Aorta (tissue), 5 donors: ENCODE measurements at places on chromosomes 13 and 19. TPM values are rescaled to one million over a fixed set of nuclear protein-coding genes. Genes with fewer than 3 reads are reported as not detected.
A peak's percentile ranks its signal among the peaks of the same experiment; 100 is the strongest.

Gene ZNF546
- total RNA-seq: 10.6 TPM

GRCh38 chr19:49442354-49442753 lies 1.0 kb upstream of the SLC17A7 start:
- no peak overlapping the region for H3K27ac ChIP-seq
- no peaks in the 10 kb centered on the region for H3K4me1 ChIP-seq
- DNase-seq: no peak
- no peaks in the 10 kb centered on the region for H3K36me3 ChIP-seq
- H3K27me3 ChIP-seq: no peaks in the 10 kb centered on the region
- no peak overlapping the region for H3K4me3 ChIP-seq

Gene SLITRK6
- 1.5 TPM for total RNA-seq

DNA sequence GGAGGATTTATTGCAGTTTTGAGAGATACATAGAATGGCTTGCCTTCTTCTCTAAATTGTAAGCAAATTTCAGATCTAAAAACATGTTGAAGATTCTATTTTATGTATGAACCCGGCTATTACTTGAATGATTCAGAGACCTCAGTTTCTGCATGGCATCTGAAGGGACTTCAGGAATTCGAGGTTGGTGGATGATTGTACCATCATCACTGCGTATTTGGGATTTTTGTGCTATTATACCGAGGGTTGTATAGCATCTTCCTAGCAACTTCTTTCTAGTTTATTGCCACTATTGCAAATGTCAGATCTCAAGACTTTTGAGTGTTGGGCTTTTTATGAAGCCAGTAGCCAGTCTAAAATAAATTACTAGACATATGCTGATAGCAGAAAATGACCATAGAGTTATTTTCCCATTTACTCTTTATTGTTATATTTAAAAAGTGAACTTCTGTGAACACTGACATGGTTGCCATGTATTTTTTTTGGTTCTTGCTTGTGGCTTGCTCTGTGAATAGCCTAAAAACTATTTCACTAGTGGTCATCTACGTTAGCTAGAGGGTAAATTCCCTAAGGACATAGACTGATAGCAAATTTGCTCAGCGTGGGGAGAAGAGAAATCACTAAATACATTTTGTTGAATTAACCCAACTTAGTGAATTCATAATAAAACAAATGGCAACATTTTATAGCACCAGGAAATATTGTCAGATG lies 70.6 kb upstream of the KLF12 start:
- no peak overlapping the region for H3K27ac ChIP-seq
- DNase-seq: no peak
- peaks cover 2% of the 10 kb centered on the region for H3K4me1 ChIP-seq
- no peaks in the 10 kb centered on the region for H3K27me3 ChIP-seq
- H3K4me3 ChIP-seq: no peak overlapping the region

Gene ABHD17A
- 64.6 TPM for total RNA-seq

DNA sequence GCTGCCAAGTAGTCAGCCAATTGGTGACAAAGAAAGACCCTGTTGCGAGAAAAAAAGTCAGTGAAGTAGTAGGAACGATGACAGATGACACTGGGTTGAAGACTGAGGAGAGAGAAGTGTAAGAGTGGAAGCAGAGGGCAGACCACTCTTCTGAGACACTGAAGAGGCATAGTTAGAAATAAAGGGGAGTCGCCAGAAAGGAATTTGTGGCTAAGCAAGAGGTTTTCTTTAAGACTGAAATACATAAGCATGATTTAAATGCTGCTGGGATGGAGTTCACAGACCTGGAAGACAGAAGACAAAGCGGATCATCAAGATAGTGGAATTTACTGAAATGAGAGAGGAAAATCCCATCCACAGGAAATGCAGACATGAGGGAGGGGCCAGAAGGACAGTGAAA lies 56.2 kb upstream of the USPL1 start:
- no peaks in the 10 kb centered on the region for H3K27me3 ChIP-seq
- H3K4me1 ChIP-seq: no peaks in the 10 kb centered on the region
- no peak overlapping the region for H3K27ac ChIP-seq
- no peak for DNase-seq

- no peak overlapping the region for H3K4me3 ChIP-seq
- H3K36me3 ChIP-seq: no peaks in the 10 kb centered on the region
- DNase-seq: no peak
Measured at GRCh38 chr19:10986301-10987127, 25.7 kb downstream of the SMARCA4 start.

DNA sequence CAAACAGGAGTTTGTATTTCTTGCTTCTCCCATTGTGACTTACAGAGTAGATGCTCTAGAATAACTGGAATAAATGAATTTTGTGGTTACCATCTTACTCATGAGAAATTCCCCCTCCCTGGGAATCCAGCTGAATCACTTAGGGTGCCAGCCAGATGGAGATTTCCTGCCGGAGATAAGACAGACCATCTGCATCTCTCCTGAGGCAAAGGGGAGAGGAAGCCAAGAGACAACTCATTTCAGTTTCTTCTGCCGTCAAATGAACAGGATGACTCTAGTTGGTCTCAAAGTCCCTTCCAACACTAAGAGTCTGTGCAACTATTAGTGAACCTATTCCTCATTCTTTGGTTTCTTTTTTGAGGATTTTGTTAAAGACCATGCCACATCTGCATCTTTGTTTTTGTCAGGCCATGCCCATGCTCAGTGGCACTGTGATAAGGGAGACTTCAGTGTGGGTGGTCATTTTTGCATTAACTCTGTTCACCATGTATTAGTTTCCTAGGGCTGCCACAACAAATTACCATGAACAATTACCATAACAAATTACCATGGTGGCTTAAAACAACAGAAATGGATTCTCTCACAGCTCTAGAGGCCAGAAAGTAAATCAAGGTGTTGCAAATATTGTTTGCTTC lies 112.8 kb downstream of the NDFIP2 start:
- H3K4me3 ChIP-seq: no peak overlapping the region
- no peak overlapping the region for H3K27ac ChIP-seq
- DNase-seq: no peak

Gene ZIM2
- 0.39 TPM for total RNA-seq

Gene SPC24
- 2.9 TPM for total RNA-seq

Gene IGFL2
- not detected for total RNA-seq

DNA sequence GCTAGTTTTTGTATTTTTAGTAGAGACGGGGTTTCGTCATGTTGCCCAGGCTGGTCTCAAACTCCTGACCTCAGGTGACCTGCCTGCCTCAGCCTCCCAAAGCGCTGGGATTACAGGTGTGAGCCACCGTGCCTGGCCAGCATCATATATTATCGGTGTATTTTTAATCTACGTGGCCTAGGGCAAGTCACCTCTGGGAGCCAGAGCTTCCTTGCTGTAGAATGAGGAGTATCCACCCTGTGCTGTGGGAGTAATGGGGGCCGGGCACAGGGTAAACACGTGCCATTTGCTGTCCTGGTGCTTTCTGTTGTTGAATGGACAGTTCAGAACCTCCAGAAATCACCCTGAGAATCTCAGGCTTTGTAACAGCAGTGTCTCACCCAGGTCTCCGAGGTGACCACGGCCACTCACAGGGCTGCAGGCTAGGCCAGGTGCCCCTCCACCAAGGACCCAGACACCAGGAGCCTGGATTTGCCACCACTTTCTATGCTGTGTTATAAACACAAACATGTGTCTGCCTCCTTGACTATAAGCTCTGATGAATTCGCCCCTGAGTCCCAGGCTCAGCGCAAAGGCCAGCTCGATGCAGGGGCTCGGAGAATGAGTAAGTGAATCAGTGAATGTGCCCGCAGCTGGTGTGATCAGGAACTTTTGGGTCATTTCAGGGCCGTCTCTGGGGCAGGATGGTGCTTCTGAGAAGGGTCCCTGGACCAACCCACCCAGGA lies 22.7 kb downstream of the POP4 start:
- no peaks in the 10 kb centered on the region for H3K36me3 ChIP-seq
- H3K27me3 ChIP-seq: no peaks in the 10 kb centered on the region
- no peaks in the 10 kb centered on the region for H3K4me1 ChIP-seq
- DNase-seq: peak; percentile 51
- no peak overlapping the region for H3K4me3 ChIP-seq
- no peak overlapping the region for H3K27ac ChIP-seq

GRCh38 chr13:68439817-68440216 lies 1209.7 kb upstream of the PCDH9 start:
- no peak overlapping the region for H3K4me3 ChIP-seq
- H3K36me3 ChIP-seq: no peaks in the 10 kb centered on the region
- no peak for DNase-seq

- H3K36me3 ChIP-seq: no peaks in the 10 kb centered on the region
- no peaks in the 10 kb centered on the region for H3K27me3 ChIP-seq
- no peak overlapping the region for H3K27ac ChIP-seq
- H3K4me1 ChIP-seq: no peaks in the 10 kb centered on the region
Measured at GRCh38 chr13:59770451-59770850, 393.3 kb downstream of the DIAPH3 start.

Gene ZNF578
- total RNA-seq: 2.5 TPM

- DNase-seq: peak; percentile 64
- H3K4me3 ChIP-seq: peak overlapping the region; percentile 76
- H3K27ac ChIP-seq: peak overlapping the region; percentile 55
- H3K4me1 ChIP-seq: no peaks in the 10 kb centered on the region
- H3K27me3 ChIP-seq: no peaks in the 10 kb centered on the region
Measured at GRCh38 chr19:11737964-11738745, 591 bp downstream of the ZNF823 start.

DNA sequence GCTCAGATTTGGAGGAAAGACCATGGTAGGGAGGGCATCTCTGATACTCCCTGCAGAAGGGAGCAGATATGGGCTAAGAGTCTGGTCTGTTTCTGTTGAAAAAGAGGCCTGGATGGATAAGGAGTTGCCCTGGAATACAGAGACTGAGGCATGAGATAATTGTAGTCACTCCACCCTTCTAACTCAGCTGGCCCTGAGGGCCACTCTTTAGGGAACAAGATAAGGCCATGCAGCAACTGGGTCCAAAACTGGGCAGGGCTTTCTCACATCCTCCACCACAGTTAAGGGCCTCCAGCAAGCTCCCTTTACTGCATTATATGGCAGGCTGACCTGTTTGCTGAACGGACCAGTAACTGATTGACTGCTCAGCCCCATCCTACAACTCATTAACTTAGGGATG lies 1.3 kb downstream of the ZNF749 start:
- H3K36me3 ChIP-seq: peaks cover 2% of the 10 kb centered on the region
- no peaks in the 10 kb centered on the region for H3K4me1 ChIP-seq
- H3K4me3 ChIP-seq: no peak overlapping the region
- no peaks in the 10 kb centered on the region for H3K27me3 ChIP-seq

Gene MICOS13
- 35.4 TPM for total RNA-seq

DNA sequence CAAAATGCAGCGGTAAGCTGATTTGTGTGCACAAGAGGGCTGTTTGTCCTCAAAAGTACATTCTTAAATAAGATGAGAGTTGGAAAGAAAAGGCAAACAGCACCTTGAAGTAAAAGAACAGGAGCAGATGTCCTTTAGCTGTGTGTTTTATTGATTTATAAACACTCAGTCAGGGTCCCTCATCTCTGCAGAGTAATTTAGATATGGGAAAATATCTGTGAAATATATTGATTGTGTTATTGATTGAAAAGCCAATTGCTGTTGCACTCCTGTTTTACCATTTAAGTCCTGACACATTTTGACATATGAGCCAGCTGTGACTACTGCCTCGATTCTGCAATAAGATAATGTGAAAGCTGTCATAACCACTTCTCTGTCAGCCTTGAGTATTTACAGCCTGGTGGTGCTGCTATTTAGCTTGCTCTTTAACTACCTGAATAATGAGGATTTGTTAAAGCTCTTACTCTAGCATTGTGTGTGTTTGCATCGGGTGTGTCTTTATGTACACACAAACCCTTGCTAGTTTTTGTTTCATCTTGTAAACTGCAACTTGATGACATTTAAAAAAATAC lies 550.1 kb downstream of the DACH1 start:
- no peak overlapping the region for H3K27ac ChIP-seq
- H3K4me3 ChIP-seq: no peak overlapping the region
- no peak for DNase-seq
- no peaks in the 10 kb centered on the region for H3K36me3 ChIP-seq
- no peaks in the 10 kb centered on the region for H3K27me3 ChIP-seq
- no peaks in the 10 kb centered on the region for H3K4me1 ChIP-seq

Gene SEMA6B
- 25.6 TPM for total RNA-seq

DNA sequence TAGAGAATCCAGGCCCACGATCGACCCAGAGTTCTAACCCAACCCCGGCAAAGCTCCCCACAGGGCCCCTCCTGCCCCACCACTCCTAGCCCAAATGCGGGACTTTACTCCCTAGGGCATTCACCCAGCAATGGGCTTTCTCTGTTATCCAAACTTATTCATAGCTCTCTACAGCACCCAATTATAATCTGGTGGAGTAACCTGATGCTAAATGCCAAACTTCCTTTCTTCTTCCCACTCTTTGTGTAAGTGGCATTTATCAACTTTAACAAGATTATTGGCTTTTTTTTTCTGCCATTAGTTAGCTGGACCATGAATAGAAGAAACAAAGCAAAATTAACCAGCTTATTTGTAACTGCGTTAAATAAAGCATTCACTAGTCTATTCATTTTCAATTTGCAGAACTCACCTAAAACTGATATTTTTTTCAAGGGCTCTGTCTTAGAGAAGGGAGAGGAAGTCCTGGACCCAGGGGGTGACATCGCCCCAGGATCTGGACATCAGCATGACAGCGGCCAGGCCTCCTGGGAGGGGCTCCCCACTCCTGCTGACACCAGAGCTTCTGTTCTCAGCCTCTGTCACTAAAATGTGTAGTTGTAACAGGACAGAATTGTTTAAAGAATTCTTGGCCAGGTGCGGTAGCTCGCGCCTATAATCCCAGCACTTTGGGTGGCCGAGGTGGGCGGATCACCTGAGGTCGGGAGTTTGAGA lies 1.5 kb downstream of the FAM124A start:
- H3K27ac ChIP-seq: no peak overlapping the region
- no peaks in the 10 kb centered on the region for H3K36me3 ChIP-seq
- H3K4me3 ChIP-seq: no peak overlapping the region

GRCh38 chr19:32396046-32396652 lies 9.4 kb upstream of the DPY19L3 start:
- H3K4me3 ChIP-seq: no peak overlapping the region
- no peak for DNase-seq
- no peaks in the 10 kb centered on the region for H3K27me3 ChIP-seq
- no peaks in the 10 kb centered on the region for H3K4me1 ChIP-seq
- no peak overlapping the region for H3K27ac ChIP-seq

Gene IZUMO2
- total RNA-seq: not detected

DNA sequence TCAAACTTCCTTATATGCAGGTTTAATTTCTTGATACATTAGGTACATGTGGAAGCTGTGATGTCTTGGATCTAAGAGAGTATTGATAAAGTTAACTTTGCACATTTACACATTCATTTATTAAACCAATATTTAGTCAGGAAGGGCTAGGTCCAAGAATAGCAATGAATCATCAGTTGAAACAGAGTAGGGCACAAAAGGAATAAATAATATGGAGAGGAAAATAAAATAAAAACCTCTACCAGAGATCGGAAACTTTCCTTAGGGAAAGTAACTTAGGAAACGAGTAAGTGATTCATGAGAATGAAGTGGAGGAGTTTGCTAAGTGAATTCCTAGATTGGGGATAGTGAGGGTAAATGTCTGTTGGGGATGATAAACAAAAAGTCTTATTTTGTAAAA lies 259.4 kb upstream of the DACH1 start:
- no peak overlapping the region for H3K27ac ChIP-seq
- no peak overlapping the region for H3K4me3 ChIP-seq
- no peaks in the 10 kb centered on the region for H3K4me1 ChIP-seq
- no peaks in the 10 kb centered on the region for H3K36me3 ChIP-seq
- no peak for DNase-seq
